ENCODE measurements at places on chromosomes 2 and 18.

GRCh38 chr2:207970147-207970825 lies 55.0 kb downstream of the PLEKHM3 start:
- DNase-seq = no peak

GRCh38 chr2:128628996-128629395 lies 310.3 kb upstream of the HS6ST1 start:
- no peak for DNase-seq

DNA sequence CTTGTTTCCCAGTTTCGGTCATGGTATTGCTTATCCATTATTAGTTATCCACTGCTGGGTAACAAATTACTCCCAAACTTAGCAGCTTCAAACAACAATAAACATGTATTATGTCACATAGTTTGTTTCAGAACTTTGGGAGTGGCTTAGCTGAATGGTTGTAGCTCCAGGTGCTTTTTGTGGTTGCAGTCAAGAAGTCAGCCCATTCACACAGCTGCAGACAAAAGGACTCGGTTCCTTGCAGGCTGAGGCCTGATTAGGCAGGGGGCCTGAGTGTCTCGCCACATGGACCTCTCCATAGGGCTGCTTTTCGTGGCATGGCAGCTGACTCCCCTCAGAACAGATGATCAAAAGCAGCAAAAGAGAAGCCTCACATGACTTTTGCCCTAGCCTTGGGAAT lies 58.2 kb upstream of the ITGA4 start:
- no peak for DNase-seq

DNA sequence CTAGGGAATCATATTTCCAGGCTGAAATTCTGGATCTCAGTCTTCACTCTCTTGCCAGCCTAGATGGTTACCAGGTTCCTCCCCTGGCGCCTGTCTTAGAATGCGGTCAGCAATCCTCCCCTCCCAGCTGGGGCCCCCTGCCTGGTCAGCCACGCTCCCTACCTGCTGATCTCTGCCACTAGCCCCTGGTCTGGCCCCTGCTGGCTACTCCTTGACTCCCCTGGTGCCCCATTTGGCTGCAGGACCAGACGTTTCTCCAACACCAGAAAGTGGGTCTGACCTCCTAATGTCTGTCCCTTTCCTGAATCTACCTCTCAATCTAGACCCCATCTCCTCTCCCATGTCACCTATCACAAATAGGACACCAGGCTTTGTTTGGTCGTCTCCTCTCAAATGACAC lies 432.0 kb upstream of the SMIM21 start:
- peak; percentile 39 for DNase-seq

DNA sequence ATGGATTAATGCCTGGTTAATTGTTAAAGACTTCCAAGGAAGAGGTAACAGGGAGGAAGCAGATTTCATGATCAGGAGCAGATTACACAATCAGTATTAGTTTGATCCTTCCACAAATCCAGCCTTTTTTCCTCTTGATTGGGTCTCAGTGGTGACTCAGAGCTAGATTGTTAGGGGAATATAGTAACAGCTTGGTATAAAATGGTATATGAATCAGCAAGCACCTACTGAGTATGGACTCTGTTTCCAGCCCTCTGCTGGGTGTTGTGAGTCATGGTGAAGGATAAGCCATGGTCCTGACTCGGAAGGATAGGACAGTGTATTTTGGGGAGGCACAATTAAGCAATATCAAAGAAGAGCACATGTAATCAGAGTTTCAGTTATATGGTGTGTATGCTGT lies 272.4 kb upstream of the DPP10 start:
- no peak for DNase-seq

All from esophagus muscularis mucosa (tissue), 4 donors.